Hippocampal formation (tissue), 2 donors: ENCODE measurements at places on chromosomes 5 and 9.

DNA sequence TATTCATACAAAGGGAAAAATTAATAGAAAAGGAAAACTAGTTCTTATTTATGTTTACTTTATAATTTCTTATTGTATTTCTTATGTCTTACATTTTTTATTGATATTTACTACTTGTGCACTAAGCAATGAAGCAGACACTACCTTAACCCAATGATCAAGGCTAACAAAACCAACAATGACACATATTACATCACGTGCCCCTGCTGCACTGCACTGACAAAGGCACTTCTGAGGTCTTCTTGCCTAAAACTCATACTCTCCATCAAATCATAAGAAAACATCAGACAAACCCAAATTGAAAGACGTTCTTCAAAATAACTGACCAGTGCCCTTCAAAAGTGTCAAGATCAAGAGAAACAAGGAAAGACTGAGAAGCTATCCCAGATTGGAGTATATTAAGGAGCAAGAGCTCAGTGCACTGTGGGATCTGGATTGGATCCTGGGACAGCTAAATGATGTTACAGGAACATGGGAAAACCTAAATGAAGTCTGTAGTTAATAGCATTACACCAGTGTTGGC, 230.9 kb downstream of the AUH start:
- no peak for DNase-seq

- no peak for DNase-seq
Measured at GRCh38 chr5:116424951-116425350, 149.7 kb downstream of the SEMA6A start.

GRCh38 chr5:150628936-150629485, 11.4 kb upstream of the SYNPO start:
- DNase-seq = no peak

GRCh38 chr9:135814421-135815095, 92.8 kb downstream of the CAMSAP1 start:
- no peak for DNase-seq

DNA sequence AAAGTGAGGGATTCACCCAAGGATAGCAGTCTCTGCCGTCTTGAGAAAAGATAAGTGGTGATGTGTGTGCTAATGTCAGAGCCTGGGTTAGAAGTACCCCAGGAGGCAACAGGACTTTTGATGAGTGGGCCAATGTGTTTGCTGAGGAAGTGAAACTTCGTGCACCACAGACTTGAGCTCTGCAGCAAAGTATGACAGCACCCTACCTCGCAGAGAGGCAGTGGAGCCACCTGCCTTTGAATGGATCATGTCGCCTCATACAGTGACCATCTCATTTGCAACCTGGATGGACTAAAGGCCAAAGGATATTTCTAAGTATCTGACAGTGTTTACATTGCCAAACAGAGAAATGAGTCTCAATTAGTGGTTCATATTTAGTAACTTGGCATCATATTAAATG, 593.9 kb upstream of the GRAMD2B start:
- no peak for DNase-seq

DNA sequence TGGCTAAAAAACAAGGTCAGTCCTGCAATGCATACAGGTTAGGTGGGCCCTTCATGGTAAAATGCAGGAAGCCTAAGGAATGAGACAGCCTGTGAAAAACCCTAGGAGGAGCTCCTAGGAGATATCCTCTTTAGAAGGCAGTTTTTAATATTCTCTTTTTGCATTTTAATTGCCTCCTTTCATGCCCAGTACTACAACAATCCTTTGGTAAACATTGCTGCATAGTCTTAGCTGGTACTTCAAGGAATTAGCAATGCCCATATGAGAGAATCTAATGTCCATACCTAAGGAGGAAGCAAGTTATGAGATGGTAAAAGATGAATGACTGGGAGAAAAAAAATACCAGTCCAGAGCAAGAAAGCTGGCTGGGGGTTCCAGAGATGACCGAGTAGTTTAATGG, 61.0 kb downstream of the NREP start:
- no peak for DNase-seq

- DNase-seq = no peak
Measured at GRCh38 chr5:134794082-134794481, 35.5 kb downstream of the DDX46 start.

- DNase-seq = no peak
Measured at GRCh38 chr5:134245101-134245604, 19.3 kb upstream of the PPP2CA start.

DNA sequence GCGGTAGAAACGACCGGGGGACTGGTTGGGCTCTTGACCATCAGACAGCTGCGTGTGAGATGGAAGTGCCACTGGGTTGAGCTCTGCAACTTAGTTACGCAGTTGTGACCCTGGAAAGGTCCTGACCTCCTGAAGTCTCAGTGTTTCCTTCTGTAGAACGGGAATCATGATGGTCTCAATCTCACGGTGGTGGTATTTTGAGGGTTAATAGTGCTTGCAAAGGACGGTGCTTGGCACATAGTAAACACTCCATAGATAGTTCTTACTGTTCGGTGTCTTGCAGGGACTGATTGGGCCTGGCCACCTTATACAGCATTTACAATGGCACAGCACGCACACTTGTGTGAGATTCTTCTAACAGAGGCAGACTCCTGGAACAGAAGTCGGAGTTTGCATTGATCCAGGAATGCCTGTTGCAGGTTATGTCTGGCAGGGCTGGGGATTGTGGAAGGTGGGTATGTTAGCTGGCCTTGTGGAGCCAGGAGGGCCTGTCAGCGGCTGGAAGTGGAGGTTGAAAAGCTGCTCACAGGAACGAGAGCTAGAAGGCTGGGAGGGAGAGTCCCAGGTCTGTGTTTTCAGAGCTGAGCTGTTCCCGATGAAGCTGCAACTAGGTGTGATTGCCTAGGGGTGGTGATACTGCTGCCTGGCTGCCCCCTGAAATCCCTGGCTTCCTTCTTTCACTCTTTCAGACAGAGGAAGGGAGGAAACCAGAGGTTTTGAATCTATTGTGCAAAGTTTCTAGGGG, 962 bp upstream of the TXN start:
- peak; percentile 43 for DNase-seq

- DNase-seq = no peak
Measured at GRCh38 chr9:130975156-130975555, 33.8 kb upstream of the LAMC3 start.

GRCh38 chr5:77995793-77996409, 219.8 kb upstream of the TBCA start:
- no peak for DNase-seq

- no peak for DNase-seq
Measured at GRCh38 chr5:31270396-31270795, 76.9 kb downstream of the CDH6 start.

GRCh38 chr9:95188459-95188858, 129.1 kb downstream of the FANCC start:
- no peak for DNase-seq

GRCh38 chr9:94638335-94639060, 820 bp downstream of the FBP1 start:
- DNase-seq = no peak

DNA sequence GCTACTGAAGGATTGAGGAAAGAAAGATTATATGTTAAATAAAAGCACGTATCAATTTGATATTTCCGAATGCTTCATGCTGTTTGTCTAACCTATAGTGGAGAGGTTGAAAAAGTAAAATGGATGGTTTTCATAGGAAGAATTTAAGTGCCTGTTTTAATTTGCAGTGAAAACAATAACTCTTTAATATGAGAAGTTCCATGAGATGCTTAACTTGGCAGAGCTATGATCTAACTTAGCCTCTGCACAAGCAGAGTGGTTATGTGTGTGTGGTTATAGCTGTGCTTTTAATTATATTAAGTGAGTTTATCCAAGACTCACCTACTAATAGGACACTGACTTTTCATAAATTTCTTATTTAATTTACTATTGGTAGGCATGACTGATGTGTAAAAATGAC, 57.4 kb downstream of the AOPEP start:
- no peak for DNase-seq

DNA sequence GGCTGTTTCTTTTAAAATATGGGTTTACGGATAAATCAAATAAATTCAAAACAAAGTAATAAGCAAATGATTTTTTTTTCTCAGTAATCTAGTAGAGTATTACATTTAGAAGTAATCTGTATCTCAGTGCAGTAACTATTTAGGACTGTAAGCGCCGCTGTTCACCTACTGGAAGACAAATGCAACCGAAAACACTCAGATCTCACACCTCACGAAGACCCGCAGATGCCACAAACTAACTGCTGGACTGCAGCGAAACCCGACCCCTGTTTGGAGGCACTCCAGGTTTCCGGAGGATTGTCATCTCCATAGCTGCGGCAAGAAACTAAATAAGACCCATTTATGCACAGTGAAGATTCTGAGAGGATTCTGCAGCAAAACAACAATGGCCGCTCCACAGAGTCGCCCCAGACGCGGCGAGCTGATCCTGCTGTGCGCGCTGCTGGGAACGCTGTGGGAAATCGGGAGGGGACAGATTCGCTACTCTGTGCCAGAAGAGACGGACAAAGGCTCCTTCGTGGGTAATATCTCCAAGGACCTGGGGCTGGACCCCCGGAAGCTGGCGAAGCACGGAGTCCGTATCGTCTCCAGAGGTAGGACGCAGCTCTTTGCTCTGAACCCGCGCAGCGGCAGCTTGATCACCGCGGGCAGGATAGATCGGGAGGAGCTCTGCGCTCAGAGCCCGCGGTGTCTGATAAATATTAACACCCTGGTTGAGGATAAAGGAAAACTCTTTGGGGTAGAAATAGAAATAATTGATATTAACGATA, at the start of gene PCDHGA8:
TSS of gene PCDHGA8 (plus strand) at position 205 of the 770 bp plus-strand sequence. CDS start at position 386, 181 bp downstream.
- no peak for DNase-seq

DNA sequence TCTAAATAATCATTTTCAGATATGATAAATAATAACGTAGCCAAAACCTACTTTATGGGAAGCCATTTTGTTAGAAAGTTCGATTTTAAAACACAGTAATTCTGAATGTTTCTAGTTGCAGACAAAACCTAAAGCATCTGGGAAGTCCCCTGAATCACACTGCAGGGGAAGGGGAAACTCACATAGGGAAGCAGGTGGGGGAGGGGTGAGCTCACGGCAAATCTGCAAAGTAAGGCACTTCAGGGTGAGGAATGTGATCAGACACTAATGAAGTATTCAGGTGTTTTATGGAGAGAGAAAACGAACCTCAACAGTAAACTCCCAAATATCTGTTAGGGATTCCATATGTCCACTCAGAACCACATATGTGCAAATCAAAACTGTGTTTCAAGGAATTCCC, 70.7 kb downstream of the EPB41L4A start:
- DNase-seq = no peak

DNA sequence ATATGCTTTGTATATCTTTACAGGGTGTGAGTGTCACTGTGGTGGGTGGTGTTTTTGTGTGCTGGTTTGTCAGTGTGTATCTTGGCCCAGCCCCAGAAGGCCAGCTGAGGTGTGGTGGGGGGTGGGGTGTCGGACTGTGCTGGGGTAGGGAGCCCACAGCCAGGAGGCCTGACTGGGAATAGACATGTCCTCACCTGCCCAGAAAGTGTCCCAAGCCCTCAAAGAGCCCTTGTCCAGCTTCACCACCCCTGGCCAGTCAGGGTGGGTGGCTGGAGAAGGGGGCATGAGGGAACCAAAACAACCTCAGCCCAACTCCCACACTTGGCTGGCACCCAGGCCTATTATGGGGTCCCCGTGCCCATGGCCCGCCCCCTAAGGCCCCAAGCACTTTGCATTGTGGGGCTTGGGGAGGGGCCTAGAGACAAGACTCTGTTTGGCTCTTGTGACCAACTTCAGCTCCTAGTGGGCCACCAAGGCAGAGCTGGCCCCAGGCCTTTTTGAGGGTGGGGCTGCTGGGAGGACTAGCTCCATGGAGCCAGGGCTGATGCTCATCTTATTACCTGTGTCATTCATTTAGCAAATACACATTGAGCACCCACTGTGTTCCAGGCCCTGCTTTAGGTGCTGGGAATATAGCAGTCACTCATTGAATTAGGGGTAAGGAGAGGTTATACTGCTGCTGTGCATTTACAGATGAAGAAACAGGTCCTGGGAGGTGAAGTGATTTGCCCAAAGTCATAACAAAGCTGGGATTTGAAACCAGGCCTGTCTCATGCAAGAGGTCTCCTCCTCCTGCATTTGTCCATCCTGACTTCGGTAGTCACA, 56.2 kb upstream of the PSD2 start:
- DNase-seq = no peak

DNA sequence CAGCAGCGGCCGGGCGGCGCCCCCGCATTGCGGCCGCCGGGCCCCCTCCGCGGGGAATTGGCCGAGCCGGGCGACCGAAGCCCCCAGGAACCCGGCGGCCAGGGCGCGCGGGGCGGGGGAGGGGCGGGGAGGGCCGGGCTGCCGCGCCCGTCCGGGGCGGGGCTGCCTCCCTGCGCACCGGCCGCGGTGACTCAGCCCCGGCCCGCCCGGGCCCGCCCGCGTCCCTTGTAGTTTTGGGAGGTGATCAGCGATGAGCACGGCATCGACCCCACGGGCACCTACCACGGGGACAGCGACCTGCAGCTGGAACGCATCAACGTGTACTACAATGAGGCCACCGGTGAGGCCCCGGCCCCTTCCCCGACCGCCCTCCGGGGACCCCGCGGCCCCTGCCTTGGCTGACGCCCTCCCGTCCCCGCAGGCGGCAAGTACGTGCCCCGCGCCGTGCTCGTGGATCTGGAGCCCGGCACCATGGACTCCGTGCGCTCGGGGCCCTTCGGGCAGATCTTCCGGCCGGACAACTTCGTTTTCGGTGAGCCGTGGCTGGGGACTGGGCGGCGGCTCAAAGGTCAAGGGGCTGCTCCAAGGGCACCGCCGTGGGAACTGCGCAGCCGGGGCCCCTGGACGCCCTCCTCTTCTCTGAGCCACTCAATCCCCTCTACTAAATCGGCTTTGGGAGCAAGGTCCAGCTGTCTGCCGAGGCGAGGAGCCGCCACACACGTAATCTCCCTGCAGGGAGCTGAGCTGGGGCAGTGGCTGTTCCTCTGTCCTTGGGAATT, 592 bp downstream of the TUBB4B start:
- no peak for DNase-seq

GRCh38 chr9:134363450-134363849, 37.2 kb downstream of the RXRA start:
- no peak for DNase-seq

- DNase-seq = no peak
Measured at GRCh38 chr9:89743573-89744254, 138.9 kb downstream of the GADD45G start.

GRCh38 chr9:121107029-121107428, 32.3 kb downstream of the CNTRL start:
- DNase-seq = no peak

- no peak for DNase-seq
Measured at GRCh38 chr9:96556701-96557461, 62.8 kb downstream of the CDC14B start.

- peak; percentile 44 for DNase-seq
Measured at GRCh38 chr5:171336521-171337209, 27.6 kb downstream of the TLX3 start.
